ENCODE measurements at places on chromosomes 7 and 10. TPM values are rescaled to one million over a fixed set of nuclear protein-coding genes. Genes with fewer than 3 reads are reported as not detected.

POT1 gene
- 15.8 TPM for total RNA-seq

PDE1C gene
- 2.6 TPM for total RNA-seq

DNA sequence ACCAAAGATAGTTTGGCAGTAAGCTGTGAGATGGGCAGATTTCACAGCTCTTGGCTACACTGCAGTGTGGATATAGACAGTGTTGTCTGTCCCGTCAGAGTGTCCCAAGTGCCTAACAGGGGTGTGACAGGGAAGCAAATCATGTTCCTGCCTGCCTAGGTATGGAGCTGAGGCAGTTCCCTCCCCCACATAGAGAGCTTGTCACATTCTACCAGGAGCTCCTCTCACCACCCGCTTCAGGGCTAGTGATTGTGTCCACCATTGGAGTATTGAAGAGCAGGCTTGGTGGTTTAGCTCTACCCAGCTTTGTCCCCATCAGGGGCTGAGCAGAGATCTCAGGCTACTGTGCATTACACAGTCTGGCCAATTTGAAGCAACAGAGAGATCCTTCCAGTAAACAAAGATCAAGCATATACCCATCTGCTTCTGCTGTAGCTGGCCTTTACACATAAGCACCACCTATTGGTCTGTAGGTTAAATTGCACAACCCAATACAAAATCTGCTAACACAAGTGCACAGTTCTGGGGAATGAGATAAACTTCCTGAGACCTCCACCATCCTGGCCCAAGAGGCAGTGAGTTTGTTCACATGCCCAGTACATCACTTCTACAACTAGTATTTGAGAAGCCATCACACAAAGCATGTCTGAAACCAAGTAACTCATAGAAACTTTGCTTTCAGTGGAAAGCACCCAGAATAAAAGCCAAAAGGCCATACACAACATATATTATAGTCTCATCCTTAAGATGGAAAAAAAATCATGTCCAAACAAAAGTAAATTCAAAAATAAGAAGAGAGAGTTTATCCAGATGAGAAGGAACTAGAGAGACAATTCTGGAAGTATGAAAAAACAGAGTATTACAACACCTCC lies 67.3 kb downstream of the GLCCI1 start:
- peak; percentile 18 for DNase-seq

DNA sequence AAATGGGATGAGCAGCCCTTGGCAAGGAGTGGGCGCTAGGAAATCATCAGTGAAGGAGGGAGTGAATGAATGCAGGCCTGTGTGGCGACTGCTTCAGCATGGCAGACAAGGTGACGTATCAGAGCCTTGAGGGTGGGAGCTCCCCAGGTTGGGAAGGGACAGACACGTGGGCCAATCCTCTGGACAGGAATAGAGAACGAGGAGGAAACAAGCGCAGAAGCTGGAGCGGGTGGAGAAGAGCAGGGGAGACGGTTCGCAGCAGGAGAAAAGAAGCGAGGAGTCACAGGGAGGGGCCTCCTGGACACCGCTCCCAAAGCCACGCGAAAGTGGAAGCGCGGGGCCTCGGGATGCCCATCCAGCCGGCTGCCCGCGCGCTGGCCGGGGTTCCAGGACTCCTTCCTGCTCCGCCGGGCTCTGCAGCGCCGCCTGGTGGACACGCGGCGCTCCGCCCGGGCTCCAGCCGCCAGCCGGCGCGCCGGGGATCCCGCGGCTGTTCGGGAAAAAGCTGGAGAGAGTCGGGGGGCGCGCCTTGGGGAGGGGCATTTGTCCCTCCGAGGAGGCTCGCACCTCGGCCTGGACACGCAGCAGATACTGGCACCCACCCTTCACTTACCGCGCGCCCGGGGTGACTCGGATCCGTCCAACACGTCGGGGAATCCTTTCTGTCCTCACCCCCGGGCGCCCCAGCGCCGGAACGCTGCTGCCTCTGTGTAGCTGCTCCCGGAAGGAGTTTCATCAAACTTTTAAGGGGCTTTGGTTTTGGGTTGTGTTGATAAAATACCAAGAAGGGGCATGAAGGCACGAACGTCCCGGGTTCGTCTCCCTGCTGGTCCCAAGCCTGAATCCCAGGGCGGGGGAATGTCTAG lies 6.3 kb downstream of the ZNF503 start:
- DNase-seq: no peak

ATP5F1C gene
- total RNA-seq: 291 TPM

GRCh38 chr7:114988755-114989375 lies 67.0 kb downstream of the MDFIC start:
- peak; percentile 14 for DNase-seq

DNA sequence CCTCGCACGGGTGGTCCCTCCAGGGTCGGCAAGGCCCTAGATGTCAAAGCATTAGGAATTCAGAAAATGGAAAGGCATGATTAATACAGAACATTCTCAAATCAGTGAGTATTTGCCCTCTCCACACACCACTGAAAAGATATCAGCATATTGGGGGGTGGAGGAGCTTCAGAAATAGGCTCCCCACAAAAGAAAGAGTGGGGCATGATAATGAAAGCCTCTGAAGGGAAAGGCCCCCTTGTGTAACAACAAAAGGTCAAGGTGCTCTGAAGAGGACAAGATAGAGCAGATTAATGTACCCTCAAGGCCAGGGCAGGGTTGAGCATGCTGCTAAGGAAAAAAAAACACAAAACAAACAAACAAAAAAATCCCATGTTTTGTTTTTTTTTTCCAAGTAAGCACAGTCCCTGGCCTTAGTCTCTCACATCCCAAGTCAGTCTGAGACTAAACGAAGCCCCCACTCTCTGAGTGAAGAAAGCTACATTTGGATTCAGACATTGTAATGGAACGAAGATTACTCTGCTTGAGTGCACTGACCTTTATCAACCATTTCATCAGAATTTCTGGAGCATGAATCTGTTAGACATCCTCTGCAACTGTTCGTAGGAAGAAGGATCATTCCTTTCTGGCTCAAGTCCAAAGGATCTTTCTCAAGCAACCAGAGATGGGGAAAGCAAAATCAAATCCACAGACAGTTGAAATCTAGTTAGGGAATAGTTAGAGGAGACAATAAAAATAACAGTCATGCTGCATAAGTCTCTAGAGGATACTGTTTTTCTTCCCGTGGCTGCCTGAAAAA lies 27.4 kb upstream of the DGKI start:
- DNase-seq: peak; percentile 62

GRCh38 chr7:44979481-44980392 lies 922 bp upstream of the MYO1G start:
- no peak for DNase-seq

ZNF680 gene
- 4.0 TPM for total RNA-seq

GRCh38 chr7:90777041-90777440 lies 180.9 kb downstream of the CDK14 start:
- no peak for DNase-seq

GRCh38 chr7:2130096-2130375 lies 102.7 kb downstream of the MAD1L1 start:
- DNase-seq: no peak

DNA sequence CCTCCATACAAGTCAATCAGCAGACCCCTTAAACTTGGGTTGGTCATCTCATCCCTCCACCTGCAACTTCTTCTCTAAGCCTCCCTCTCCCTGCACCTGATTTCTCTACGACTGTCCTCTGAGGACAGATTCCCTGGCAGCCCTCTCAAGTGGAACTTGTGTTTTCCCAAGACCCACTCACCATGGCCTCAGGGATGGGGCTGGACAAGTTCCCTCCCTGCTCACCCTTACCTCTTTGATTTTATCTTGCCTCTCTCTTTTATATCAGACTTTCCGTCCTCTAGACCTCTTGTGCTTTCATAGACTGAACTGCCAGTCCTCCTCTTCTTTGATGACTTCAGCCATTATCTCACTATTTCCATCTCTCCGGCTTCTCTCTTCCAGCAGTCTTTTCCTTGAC lies 46.2 kb upstream of the ARL4A start:
- no peak for DNase-seq

GRCh38 chr10:6074489-6075301 lies 12.5 kb upstream of the IL2RA start:
- DNase-seq: no peak

- peak; percentile 69 for DNase-seq
Measured at GRCh38 chr7:84529480-84530205, 335.1 kb upstream of the SEMA3A start.

TMEM236 gene
- 0.14 TPM for total RNA-seq

TMEM26 gene
- total RNA-seq: 0.33 TPM

All from kidney epithelial cell (primary cell).